GM04503 (cell line): ENCODE measurements at places on chromosomes 16 and 17.

DNA sequence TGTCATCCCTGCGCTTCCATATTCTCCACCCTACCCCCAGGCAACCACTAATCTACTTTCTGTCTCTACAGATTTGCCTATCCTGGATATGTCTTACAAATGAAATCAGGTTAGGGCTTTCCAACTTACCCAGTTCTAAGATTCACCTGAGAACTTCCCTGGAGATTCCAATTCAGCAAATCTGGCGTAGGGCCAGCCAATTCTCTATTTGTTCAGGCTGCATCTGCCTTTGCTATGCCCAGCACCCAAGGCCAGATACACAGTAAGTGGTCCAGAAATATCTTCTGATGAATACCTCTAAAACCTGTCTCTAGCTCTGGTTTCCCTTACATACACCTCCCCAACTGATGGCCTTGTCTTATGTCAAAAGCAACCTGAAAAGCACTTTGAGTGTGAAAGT, 10.4 kb upstream of the CTCF start:
- DNase-seq = no peak

- no peak for DNase-seq
Measured at GRCh38 chr17:57993471-57994365, 5.7 kb upstream of the VEZF1 start.

DNA sequence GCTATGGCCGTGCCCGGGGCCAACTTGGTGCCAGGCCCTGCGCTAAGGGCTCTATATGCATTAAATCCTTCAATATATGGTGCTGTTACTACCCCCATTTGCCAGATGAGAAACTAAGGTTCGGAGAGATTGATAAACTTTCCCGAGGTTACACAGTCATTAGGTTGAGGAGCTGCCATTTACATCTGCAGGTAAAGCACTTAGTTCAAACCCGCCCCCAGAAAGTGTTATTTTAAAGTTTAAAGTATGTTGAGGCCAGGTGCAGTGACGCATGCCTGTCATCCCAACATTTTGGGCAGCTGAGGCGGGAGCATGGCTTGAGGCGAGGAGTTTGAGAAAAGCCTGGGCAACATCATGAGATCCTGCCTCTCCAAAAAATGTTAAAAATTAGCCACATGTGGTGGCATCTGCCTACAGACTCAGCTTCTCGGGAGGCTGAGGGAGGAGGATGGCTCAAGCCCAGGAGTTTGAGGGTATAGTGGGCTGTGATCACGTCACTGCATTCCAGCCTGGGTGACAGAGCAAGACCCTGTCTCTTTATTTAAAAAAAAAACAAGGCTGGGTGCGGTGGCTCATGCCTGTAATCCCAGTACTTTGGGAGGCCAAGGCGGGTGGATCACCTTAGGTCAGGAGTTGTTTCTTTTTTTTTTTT, 264.7 kb downstream of the PARN start:
- no peak for DNase-seq

GRCh38 chr16:55508271-55508921, 476 bp upstream of the LPCAT2 start:
- no peak for DNase-seq

- DNase-seq = no peak
Measured at GRCh38 chr16:7148606-7149005, 184.0 kb upstream of the RBFOX1 start.

GRCh38 chr16:57628783-57629293, 408 bp downstream of the ADGRG1 start:
- DNase-seq = no peak

DNA sequence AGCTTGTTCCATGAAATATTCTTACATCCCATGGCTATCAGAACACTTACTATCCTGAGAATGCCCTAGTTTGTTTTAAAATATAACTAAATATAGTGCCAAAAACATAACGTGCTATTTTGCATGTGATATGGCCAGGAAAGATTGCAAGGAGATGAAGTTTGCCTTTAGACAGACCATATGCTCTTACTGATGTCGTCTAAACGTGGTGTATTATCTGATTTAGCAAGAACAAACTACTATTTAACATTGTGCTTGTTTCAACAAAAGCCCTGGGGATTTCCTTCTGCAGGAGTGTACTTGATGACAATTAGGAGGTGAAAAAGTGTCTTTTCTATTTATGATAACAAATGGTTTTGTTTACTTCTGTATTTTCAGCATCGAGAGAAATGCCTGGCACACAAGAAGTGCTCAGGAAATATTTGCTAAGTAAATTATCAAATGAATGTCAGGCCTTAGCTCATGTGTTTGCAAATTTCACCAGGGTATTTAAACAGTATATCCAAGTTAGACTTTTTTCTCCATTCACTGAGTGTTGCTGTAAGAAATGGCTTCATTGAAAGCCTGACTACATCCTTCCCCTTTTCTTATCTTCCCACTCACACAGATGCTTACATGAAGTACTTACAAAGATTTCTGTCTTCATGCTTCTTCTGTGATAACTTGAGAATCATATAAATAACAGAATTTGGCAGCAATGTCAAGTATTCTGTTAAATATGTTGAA, 1033.6 kb downstream of the CDH8 start:
- no peak for DNase-seq

DNA sequence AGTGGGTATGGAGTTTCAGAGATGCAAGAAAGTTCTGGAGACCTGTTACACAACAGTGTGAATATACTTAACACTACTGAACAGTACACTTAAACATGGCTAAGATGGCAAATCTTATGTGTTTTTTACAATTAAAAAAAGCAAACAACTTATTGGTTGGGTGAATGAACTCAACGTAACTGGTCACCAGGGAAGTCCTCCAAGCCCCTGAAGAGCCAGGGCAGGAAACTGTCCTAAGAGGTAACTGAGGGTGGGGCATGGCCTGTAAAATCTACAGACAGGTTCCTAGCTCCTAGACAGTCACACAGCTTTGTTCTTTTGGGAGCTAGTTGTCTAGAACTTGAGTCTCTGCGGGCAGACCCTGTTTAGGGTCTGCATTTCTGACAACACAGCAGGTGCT, 10.3 kb downstream of the CSF3 start:
- DNase-seq = no peak

GRCh38 chr17:4235372-4236279, 28.2 kb downstream of the ANKFY1 start:
- DNase-seq = no peak

DNA sequence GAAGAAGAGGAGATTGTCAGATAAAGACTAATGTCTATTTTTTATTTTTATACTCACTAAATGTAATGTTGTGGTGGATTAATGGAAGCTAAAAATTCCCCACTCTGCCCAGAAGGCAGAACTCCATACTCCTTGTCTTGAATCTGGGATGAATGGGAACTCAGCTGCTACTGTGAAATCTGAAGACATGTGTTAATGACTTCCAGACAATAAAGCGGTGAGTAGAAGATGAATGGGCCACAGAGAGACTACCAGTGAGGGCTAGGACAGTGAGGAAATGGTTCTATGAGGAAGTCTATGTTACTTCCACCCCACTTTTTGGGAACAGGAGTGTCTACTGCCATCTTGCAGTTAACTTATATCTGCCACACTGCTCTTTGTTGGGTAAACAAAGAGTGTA, 726.9 kb downstream of the CDH8 start:
- no peak for DNase-seq

DNA sequence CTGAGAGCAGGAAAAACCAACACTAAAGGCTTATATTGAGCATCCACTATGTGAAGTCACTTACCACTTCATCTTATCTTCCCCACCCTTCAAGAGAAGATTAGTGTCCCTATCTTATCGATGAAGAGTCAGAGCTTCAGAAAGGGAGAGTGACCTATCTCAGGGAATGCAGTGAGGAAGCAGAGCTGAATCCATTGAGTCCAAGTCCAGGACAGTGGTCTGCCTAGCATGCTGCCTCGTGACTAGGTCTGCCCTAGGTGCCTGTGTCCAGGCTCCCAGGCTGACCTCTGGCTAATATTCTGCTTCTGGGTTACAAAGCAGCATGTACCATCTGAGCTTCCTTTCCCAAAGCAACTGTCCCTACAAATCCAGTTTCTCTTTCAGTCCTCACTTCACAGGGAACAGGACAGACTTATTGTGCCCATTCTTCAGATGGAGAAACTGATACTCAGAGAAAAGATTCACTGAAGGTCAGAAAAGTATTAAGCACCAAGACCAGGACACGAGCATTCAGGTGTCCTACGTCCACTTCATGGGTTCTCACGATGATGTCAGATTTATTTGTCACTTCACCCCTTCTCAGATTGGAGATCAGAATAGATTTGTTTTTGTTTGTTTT, 13.3 kb upstream of the FZD2 start:
- no peak for DNase-seq

GRCh38 chr16:48870141-48870540, 260.2 kb upstream of the N4BP1 start:
- DNase-seq = no peak

DNA sequence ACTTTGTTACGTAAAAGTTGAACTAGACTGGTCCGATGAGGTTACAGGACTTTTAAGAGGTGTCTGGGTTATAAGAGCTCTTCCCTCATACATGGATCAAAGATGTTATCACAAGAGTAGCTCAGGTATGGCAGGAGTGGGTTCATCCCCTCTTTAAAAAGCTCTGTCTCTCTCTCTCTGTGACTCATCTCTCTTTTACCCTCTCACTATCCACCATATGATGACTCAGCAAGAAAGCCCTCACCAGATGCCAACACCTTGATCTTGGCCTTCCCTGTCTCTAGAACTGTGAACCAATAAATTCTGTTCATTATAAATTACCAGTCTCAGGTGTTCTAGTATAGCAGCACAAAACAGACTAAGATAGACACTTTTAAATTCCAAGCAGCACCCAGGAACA, 1.9 kb upstream of the CLEC19A start:
- no peak for DNase-seq

- no peak for DNase-seq
Measured at GRCh38 chr17:73103641-73104335, 11.3 kb upstream of the SLC39A11 start.

DNA sequence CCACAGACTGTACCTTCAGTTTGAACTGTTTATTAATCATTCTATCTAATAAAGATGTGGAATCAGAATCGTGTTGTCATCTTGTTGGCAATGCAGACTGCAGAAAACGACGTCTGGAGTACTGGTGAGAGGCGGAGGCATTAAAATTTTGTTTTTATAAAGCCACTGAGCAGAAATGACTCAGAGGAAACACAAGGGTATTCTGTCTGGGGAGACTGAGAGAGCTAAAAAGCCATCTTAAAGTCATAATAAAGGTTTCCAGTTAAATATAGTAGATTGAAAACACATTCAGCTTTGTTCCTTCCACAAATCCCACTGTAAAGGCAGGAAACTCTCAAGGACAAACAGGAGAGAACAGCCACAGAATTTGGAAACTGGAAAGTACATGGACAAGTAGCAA, 74.2 kb downstream of the CPPED1 start:
- DNase-seq = peak; percentile 42

GRCh38 chr16:89332243-89332901, 114.9 kb downstream of the ZNF778 start:
- DNase-seq = no peak
